Activated CD8-positive, alpha-beta memory T cell treated with anti-CD3 and anti-CD28 coated beads for 1 hour (primary cell): ENCODE measurements at places on chromosomes 11 and 22.

DNA sequence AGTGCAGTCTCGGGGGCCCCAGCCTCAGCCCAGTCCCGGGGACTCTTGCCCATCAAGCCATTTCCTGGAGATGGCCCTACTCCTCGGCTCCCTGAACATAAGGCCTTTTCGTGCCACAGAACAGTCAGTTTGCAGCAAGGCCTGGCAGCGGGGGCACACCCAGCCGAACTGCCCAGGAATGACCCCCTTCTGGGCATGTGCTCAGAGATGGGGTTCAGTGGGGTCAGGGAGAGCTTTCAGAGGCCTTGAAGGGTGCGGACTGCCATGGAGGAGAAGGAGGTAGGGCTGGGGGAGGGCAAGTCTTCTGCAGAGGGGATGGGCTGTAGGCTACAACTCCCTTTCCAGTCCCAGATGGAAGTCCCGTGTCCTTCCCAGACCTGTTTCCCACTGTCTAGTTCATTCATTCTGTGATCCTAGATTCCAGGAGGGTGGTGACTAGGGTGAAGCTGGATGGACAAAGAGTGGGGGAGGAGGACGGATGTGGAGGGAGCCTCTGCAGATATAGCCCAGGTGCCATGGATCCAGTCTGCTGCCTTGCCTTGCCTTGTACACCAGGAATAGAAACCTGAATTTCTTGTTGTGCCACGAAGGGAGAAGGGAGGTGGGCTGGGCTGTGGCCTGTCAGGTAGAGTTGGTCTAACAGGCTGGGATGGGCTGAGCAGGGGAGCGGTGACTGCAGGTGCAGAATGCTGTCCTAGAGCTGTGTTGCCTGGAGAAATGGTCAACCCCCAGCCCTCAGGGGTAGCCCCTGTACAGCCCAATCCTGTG, 14.2 kb upstream of the OMP start:
- no peak for DNase-seq

- no peak for DNase-seq
Observed at GRCh38 chr11:72075109-72075508, 5.2 kb downstream of the NUMA1 start.

GRCh38 chr22:30277547-30278344, 11.1 kb upstream of the OSM start:
- no peak for DNase-seq

GRCh38 chr11:83723999-83724398, 437.8 kb upstream of the CCDC90B start:
- DNase-seq = no peak

DNA sequence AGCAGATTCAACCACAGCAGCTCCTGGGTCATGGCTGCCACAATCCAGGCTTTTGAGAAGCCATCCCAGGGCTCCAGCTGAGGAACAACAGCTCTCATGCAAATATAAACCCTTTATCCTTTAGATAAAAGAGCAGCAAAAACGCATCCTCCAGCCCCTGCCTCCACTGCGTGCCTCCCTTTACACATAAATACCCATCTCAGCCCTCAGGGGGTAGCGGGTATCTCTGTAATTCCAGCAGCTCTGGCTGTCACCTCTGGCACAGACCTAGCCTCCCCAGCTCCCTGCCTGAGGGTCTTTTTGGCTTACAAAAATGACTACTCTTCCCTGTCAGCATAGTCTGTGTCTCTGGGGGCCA, 21.6 kb downstream of the LMO1 start:
- DNase-seq = no peak

DNA sequence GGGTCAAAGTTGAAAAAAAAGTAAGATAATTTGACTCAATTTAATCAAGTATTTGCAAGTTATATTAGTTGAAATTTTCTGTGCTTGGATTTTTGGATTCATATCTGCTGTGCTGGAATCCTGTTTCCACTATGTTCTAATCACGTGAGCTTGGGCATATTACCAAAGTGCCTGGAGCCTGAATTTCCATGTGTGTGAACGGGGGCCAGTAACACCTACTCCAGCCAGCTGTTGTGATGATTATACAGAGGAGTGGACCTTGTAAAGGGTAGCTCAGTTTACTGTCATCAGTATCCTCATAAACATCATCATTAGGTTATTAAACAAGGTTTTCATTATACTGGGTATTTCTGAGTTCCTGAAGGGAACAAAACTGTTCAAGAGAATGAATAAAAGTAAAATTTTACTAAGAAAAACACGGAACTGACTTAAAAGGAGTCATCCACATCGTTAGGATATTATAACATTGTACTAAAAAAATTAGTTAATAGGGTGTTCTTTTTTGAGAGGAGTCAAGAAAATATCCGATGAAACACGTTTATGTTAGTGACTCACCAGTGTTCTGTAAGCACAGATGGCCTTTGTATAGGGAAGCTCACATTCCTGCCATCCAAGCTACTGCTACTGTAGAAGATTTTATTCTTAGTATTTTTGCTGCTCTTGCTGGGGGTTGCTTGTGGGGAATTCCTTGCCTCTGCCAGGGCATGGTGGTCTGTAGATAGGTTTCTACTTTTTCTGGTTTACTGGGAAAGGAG, 144.1 kb downstream of the ARHGAP42 start:
- no peak for DNase-seq

GRCh38 chr22:45064313-45065278, 54.8 kb upstream of the PHF21B start:
- DNase-seq = no peak
